ENCODE measurements at places on chromosomes 4 and X. TPM values are rescaled to one million over a fixed set of nuclear protein-coding genes. Genes with fewer than 3 reads are reported as not detected.

Gene CHIC1
- 14.0 TPM for total RNA-seq

Gene GPRIN3
- 15.2 TPM for total RNA-seq

Gene ANKRD50
- 12.1 TPM for total RNA-seq

Gene CDKL5
- 18.0 TPM for total RNA-seq

Gene BTK
- total RNA-seq = 13.9 TPM

Gene TMPRSS11B
- not detected for total RNA-seq

Gene MSX1
- total RNA-seq = 2.3 TPM

Gene GASK1B
- 38.6 TPM for total RNA-seq

Gene SPANXD
- total RNA-seq = not detected

Gene KLB
- not detected for total RNA-seq

Gene PCDH19
- total RNA-seq = 0.66 TPM

Gene SLC49A3
- total RNA-seq = 18.2 TPM

DNA sequence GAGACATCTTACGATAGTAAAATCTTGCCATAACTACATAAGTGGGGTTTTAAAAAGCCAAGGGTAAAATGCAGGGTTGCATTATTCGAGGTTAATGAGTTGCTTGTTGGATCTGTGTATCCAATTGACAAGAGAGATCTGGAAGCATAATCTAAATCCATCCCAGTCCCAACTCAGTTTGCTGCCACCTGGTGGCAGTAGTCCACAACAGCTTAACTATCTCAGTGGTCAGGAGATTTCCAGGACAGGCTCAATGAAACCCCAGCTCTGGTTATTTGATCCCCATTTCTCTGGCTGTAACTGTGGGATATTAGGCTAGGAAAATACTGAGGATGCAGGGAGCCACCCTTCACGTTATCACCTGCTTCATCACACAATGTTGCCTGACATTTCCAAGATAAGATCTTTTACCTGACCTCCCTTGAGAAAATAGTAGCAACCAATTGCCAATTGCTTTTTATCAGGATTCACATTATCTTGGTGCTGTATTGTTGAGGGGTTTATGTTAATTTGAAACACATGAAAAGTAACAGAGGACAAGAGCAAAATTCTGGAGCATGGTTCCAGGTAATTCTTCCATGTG is 88.2 kb upstream of the TNIP3 start:
- peak; percentile 74 for DNase-seq

DNA sequence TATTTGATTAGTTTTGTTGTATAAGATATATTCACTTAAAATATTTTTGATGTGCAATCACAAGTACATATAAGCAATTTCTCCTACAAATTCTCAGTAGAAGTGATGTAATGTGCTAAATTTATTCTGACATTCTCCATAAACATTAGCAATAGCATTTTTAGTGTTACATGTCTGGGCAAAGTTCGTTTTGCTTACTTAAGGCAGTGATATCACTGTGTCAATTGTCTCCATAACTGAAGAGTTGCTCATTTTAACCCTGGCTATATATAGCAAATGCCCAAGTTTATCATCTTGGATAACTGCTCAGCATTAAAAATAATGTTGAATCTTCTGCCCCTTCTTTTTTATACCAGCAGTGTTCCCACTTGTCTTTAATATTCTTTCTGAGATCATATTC is 340.0 kb upstream of the NDST4 start:
- DNase-seq = no peak

GRCh38 chr4:95013236-95013635 is 255.5 kb downstream of the BMPR1B start:
- DNase-seq = no peak

GRCh38 chr4:53711926-53712325 is 120.6 kb upstream of the LNX1 start:
- DNase-seq = no peak

DNA sequence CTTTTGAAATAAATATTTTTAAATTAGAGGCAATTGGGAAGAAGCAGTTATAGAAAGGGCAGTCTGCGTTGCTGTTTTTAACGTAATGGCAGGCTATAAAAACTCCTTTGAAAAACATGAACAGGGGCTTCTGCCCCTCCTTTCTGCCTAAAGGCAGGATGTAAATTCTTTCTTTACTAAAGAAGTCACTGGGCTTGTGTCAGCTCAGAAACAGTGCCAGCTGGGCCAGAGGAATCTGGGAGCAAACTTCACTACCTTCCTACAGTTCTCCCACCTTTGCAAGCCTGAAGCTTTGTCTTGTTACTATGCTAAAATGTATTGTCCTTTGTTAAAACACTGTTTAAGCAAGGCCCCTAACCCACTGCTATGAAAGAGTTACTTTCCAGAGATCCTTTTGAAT is 1664.8 kb downstream of the RPA4 start:
- DNase-seq = no peak

- DNase-seq = no peak
Observed at GRCh38 chrX:68705986-68706385, 58.5 kb downstream of the STARD8 start.

GRCh38 chr4:48954314-48954713 is 31.8 kb upstream of the CWH43 start:
- DNase-seq = no peak

DNA sequence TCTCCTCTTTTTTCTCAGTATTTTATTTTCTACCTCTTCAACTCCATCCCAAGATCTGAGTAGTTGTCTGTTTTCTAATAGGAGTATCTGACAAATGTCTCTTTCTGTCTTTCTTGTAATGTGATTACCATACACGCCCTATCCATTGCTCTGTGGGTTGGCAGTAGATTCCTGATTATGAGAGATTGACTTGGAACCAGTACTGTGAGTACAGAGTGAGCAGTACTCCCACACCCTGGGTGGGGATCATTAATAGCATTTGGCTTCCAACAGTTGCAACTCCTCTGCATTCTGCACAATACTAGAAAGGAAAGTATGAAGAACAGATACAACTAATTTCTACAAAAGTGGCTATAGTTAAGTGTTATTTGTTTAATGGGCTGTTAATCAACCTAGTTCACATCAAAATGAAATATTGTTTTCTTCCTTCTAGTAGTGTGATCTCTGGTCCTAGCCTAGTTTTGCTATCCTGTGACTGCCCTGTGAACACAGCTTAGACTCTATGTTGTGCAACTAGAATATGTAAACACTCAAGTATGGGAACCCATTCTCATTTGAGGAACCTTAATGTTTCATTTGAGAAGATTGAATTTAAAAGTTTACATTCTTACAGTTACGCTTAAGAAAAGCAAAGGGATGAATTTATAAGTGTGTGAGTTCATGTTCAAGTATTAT is 112.9 kb downstream of the PTPN13 start:
- no peak for DNase-seq

DNA sequence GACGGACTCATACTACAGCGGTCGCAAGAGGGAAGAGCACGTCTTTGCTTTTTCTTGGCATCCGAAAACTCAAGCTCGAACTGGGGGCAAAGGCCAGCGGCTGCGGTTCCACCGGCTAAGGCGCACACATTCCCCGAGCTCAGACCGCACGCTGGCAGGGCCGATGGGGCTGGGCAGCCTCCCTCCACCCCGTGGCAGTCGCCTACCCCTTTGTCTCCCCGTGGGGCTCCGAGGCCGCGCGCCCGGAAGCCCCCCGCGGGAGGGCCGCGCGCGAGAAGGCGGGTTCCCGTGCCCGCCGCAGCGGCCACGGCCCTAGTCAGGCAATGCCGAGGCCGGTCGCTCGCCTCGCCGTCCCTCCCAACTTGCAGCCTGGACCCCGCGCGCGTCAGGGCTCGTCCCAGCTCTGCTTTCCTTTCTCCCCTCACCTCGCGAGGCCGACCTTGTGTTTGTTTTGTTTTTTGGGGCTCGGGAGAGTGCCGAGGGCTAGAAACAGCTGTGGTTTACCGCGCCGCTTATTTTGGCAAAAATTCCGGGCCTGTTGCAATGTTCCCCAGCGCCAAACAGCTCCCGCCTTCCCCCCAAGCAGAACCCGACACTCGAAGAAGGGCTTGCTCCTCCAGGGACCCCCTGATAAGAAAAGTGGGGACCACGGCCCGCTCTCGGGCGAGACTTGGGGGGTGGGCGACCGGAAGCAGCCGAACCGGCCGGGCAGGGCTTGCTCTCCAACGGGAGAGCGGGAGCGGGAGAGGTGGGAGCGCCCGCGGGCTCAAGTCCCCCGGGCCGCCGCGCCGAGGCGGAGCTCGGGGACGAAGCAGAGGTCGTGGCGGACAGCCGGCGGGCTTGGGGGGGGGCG is 561 bp upstream of the N4BP2 start:
- peak; percentile 88 for DNase-seq

GRCh38 chr4:8830611-8831200 is 40.9 kb downstream of the HMX1 start:
- DNase-seq = no peak

GRCh38 chrX:81876437-81876836 is 674.5 kb downstream of the SH3BGRL start:
- no peak for DNase-seq

GRCh38 chr4:40058854-40059253 is 2.2 kb downstream of the N4BP2 start:
- no peak for DNase-seq

DNA sequence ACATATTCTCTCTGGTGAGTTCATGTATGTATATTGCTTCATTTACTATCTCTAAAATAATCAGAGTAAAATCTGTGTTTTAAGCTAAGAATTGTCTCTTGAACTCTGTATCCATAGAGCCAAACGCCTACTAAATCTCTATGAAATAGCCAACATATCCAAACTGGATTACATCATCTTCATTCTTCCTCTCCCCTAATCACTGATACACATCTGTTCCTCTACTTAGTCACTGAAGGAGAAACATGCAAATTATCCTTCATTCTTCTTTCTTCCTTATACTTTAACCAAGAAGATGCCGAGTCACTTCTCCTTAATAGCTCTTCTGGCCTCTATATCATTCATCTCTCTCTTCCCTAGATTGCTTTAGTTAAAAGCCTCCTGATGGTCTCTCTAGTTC is 630.4 kb upstream of the FTHL17 start:
- DNase-seq = no peak

DNA sequence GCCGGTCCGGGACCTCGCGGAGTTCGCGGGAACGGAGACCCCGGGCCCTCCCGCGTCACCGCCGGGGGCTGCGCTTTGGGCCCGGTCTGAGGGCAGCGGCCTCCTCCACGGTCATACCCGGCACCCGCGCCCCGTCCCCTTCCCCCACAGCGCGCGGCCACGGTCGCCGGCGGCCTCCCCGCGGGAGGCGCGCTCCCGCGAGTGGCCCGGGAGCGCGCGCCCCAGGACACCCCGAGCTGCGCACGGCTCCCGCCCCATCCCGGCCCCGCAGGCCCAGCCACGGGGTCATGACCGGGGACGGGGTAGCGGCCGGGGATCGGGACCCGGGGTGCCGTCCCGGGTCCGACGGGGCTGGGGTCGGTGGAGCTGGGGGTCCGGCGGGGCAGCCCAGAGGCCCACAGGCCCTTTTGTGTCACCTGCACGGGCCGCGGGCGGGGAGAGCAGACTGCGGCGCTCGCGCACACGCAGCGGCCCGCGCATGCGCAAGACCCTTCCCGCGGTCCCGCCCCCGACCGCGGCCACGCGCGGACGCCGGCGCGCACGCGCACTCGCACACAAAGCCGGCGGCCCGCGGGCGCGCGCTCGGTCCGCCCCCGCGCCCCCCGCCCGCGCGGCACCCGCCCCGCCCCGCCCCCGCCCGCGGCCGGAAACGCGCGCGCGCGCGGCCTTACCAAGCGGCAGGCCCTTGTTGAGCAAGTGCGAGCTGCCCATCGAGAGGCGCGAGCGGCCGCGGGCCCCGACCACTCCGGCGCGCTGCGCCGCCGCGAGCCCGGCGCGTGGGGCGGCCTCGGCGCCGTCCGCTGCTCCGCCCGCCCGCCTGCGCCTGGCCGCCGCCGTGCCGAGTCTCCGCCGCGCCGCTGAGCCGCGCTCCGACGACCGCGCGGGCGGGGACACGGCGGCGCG is at the start of gene CTBP1:
CTBP1 (minus strand) TSS at position 886 of the 903 bp plus-strand sequence. CDS start 7,799 bp downstream, outside the sequence.
- DNase-seq = peak; percentile 94

- no peak for DNase-seq
Observed at GRCh38 chr4:128802680-128803628, 6.5 kb upstream of the JADE1 start.

DNA sequence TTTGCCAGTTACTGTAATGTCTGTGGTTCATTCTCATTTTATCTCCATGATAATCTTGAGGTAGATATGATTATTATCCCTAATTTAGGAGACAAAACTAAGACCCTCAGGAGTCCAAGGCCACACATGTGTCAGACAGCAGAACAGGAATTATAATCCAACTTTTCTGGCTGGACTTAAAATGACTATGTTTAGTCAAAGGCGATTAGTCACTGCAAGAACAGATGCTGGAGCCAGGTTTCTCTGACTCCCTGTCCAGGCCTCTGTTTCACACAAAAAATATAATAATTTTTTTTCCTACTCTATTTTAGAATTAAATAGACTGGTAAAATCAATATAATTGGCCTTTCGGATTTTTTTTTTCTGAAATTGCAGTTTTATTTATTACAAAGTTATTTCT is 56.7 kb upstream of the TMEM131L start:
- DNase-seq = no peak

DNA sequence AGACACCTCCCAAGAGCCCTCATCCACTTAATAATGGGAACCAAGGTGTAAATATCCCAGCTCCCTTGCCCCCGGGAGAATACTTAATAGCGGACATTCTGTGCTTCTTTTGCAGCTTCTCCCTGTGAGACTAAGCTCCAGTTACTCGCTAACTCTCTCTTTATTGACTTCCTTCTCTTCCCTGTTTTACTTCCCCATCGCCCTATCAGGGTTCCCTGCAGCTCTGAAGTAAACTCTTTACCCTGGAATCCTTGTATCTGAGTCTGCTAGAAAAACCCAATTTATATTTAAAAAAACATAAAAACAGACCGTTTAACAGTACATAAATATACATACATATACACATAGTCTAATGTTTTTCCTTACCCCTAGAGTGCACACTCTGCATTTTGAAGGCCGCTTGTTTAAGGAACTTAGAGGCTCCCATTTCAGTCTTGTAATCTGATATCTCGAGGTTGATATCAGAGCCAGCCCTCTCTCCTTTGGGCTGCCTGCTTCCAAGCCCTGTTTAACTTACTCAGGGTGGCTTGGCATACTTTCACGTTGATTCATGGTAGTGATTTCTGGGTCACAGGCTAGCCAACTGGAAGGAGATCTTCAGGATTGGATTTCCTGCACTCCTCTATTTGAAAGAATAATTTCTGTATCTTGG is 177.4 kb upstream of the SCML1 start:
- DNase-seq = peak; percentile 74

DNA sequence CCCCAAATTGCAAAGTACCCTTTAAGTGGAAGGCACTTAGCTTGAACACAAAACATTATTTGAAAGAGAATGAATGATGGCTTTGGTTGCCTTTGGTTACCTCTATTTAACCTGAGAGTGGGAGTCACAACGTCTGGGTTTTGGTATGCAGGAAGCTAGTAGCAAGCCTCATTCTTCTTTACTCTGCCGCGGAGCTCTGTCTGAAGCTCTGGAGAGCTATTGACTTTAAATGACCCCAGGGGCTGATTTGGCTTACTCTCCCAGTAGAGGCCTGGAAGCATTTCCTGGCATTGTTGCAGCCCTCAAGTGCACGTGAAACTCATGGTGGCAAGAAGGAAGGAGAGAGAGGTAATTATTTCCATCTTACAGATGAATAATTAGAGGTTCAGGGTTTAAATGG is 81.8 kb upstream of the MAGEA4 start:
- DNase-seq = no peak

GRCh38 chr4:94583914-94584641 is 132.3 kb downstream of the PDLIM5 start:
- no peak for DNase-seq
